ENCODE measurements at places on chromosomes 2 and 18.

DNA sequence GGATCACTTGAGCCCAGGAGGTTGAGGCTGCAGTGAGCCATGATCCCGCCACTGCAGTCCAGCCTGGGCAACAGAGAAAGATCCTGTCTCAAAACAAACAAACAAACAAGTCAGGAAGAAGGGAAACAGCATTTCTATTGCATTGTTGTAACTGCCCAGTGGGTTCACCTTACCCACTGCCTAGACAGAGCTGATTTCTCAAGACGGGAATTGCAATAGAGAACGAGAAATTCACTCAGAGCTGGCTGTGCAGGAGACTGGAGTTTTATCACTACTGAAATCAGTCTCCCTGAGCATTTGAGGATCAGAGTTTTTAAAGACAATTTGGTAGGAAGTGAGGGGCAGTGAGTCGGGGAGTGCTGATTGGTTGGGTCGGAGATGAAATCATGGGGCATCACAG lies 24.2 kb upstream of the RTTN start:
- DNase-seq = no peak

DNA sequence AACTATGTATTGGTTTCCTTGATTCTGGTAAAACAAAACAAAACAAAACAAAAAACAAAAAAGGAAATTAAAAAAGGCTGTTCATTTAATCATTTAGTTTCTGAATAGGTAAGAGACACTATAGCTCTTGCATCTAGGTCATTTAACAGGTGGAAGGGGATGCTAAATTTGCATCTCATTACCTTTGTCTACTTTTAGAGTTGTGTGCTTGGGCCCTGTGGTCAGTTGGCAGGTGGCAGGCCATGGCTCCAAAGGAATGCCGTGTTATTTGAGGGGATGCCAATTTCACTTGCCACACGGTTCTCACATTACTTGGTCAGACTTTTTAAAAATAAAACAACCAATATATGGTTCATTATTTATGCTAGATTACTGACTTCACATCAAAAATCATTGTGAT lies 9.2 kb downstream of the GALNT13 start:
- no peak for DNase-seq

DNA sequence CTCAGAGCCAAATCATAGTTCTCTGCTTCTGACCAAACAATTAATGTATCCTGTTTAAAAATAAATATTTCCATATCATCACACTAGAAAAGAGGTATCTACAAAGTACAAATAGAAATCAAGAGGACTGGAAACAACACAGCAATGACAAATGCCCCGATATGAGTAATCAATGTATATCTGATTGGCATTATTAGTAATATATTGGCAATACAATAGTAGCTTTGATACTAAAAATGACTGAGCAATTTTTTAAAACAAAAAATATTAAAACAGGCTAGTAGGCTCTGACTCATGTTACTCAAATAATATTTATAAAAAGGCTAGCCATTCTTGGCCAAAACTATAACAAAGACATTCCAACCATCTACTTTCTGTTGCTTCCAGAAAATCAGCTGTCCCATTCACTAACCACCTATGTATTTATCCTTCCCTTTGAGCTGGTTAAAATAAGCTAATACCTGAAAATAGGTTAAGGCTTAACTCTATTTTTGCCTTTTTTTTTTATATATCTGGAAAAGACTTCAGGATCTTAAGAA lies 13.3 kb downstream of the PPP4R3B start:
- DNase-seq = no peak

- DNase-seq = no peak
Observed at GRCh38 chr18:14098428-14098827, 33.8 kb downstream of the ZNF519 start.

GRCh38 chr2:162116352-162116751 lies 35.7 kb downstream of the GCG start:
- DNase-seq = no peak

DNA sequence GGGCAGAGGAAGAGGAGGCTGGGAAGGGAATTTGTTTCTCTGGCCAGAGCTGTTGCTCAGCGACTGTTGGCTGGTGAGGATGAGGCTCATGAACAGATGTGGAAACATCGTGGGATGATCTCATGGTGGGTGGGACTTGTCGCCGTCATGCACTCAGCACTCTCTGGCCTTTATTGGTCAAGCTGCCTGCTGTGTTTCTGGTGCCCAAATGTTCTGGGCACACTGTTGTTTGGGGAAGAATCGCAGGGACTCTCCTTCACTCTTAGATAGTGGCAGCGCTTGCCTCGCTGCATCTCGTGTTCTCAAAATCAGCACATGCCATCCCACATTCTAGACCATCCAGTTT lies 145.6 kb downstream of the AGAP1 start:
- no peak for DNase-seq

DNA sequence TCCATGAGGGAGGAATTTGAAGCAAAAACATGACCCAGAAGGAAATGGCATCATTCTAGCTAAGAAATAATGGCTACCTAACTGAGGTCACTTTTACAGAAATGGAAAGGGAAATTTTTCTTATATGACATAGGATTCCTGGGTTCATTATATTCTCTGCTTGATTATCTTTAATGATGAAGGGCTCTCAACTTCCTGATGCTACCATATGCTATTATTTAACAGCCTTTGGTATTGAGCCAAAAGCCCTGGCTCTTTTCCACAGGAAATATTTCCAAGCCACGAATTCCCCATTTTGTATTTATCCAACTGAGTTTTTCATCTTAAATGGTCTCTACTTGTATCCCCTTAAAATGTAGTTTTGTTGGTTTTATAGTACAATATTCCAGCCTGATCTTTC lies 63.2 kb upstream of the NPAS2 start:
- DNase-seq = no peak

DNA sequence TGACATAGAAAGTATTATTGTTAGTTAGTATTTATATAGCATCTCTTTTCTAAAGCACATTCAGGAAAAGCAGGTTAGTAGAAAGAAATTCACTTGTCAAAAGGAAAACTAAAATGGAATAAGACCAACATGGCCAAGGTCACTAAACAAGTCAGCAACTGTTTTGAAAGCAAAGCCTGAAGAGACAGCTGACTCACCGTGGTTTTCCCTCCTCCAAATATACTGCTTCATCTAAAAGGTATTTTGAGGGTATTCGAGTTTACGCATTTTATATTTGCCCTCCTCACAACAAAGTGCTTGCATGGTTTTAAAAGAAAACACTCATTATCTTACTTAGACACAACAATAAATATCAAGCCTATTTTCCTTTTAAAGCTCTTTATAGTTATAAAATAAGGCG lies 24.0 kb downstream of the ZNF385B start:
- no peak for DNase-seq

- no peak for DNase-seq
Observed at GRCh38 chr18:39862341-39862740, 2092.7 kb upstream of the PIK3C3 start.

DNA sequence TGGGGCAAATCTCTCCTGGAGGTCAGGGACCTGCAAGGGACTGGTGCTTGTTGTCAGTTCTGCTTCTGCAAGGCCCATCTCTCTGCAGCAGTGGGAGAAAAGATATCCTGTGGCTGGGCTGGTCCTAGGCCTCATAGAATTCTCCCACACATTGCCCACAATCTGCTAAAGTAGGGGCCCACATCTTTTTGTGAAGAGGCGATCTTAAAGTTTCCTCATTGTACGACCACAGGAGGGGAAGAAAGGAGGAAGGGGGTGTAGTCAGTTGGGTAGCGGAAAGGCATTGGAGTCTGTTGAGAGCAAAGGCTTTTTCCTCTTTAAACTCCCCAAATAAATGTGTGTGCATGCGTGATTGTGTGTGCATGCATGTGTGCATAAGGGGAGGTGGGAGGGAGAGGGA lies 145.3 kb downstream of the SLC4A3 start:
- DNase-seq = no peak

GRCh38 chr2:177175917-177176668 lies 36.5 kb upstream of the HNRNPA3 start:
- no peak for DNase-seq

- no peak for DNase-seq
Observed at GRCh38 chr2:215627771-215628170, 191.9 kb upstream of the FN1 start.

- DNase-seq = no peak
Observed at GRCh38 chr2:23636426-23636825, 251.4 kb downstream of the KLHL29 start.

GRCh38 chr18:26545335-26546123 lies 2.8 kb downstream of the KCTD1 start:
- no peak for DNase-seq

GRCh38 chr2:47309952-47310800 lies 92.8 kb upstream of the MSH2 start:
- no peak for DNase-seq

DNA sequence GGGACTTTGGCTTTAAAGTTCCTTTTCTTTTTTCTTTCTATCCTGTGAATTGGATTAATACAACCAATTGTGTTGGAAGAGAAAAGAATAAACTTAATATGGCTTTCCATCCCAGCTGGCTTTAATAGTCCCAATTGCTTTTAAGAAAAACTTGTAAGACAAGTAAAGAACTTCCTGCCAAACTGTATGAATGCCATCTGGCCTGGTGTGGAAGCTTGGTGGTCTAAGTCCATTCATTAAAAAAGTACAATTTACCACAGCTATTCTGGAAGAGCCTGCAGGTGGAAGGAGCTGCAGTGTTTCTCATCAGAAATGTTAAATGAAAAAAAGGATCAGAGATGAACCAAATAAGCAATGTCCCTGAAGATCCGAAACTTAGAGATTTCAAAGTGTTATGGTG lies 103.9 kb downstream of the KLHL14 start:
- DNase-seq = no peak

GRCh38 chr2:71608441-71608840 lies 155.1 kb downstream of the DYSF start:
- DNase-seq = no peak

DNA sequence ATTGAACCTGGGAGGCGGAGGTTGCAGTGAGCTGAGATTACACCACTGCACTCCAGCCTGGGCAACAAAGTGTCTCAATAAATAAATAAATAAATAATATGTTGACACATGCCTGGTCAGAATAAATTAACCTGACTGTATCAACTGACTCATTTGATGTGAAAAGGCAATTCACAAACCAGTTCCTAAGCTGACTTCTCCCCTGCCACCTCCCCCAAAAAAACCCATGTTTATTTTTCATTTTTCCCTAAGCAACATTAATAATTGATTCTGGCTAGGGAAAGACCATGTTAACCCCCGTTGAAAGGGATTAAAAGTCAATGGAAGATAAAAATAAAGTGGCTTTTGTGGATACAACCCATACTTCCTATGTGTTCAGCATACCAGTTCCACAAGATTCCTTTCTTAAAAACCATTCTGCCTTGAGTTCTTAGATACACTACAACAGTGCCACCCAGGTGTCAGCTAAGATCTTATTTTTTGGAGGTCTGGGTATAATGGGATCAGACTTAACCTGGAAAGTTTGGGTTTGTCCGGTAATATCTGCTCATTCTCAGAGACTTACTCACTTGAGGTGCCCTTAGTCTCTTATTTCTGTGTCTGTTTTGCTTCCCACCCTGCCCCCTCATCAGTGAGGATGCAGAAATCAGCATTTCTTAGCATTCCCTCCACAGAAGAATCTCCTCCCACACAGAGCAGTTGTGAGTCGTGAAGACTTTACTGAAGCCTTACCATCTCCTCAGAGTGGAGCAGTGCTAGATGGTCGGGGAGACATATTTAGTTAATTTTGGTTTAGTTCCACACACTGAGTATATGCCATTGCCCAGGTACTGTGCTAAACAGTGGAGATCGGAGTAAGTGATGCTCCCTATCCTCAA lies 10.1 kb upstream of the MCFD2 start:
- no peak for DNase-seq

DNA sequence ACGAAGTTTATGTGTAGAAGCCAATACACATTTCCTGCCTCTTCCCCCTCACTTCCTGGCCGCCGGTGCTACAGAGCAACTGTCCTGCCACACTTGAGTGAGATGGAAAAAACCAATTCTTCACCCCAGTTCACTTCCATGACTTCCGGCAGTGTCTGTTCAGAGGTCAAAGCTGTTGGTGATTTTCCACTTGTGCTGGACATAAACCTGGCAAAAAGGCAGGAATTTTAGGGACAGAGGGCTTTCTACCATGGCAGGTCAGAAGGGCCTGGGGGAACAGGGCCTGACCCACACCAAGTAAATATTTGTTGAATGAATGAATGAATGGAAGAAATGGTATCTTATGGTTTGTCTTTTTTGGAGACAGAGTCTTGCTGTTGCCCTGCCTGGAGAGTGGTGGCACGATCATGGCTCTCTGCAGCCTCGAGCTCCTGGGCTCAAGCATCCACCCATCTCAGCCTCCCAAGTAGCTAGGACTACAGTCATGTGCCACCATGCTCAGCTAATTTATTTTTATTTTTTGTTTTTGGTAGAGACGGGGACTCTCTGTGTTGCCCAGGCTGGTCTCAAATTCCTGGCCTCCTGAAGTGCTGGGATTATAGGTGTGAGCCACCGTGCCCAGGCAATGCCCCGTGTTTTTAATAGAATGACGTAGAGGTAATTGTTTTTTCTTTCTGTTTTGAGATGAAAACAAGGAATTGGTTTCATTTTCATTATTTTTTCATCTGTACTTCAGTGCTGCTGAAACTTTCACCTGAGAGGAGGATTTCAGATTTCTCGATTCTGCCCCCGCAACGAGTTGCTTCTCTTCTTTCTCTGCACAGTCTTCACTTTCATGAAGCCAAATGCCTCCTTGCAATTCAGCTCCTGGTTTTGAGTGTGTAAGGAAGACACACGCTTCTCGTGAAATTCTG lies 48.0 kb upstream of the LPIN2 start:
- no peak for DNase-seq

- no peak for DNase-seq
Observed at GRCh38 chr2:162070228-162070936, 3.6 kb downstream of the DPP4 start.

GRCh38 chr18:73927496-73927895 lies 220.1 kb downstream of the FBXO15 start:
- no peak for DNase-seq

DNA sequence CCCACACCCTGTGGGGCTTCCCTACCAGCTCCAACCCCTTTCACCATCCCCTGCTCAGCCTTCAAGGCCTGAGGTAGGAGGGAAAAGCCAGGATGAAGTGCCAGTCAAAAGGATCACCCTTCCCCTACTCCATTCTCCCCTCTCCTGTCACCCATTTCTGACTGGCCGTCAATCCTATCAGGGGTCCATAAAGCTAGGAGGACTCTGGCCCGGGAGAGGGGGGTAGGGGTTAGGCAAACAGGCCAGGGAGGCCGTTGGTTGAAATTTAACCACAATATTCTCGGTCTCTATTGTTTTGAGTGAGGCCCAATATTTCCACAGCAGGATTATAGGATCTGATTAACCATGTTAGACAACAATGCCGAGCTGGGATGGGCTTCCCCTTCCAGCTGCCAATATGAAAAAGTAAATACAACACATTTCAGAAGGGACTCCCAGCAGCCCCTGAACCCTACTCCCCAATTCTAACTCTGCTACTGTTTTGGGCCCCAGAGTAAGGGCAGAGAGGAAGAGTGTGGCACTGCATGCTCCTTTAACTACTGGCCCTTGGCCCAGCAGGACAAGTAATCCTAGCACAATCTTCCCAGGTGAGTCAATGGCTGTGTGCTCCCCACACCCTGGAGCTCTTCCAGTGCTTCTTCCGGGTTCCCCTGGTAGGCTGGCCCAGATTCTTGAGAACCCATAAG lies 10.6 kb upstream of the IHH start:
- no peak for DNase-seq

All from activated CD4-positive, alpha-beta T cell treated with anti-CD3 and anti-CD28 coated beads for 1 hour (primary cell).